ENCODE measurements at places on chromosomes 3 and 15.

- DNase-seq: no peak
Measured at GRCh38 chr3:125136515-125136914, 76.0 kb downstream of the SLC12A8 start.

DNA sequence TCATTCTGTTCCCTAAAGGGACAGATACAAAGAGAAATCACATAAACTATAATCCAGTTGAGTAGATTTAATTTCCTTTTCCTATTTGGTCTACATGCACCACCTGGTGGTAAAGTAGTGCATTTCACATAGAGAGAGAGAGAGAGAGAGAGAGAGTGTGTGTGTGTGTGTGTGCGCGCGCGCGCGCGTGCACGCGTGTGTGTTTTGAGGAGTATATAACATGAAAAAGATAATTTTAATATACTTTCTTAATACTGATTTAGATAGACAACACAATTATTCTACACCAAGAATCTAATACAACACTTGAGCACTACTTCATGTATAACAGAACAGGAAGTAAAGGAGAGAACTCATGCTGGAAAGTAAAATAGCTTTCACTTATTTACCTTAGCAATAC is 1.1 kb upstream of the FGF7 start:
- peak; percentile 64 for DNase-seq

DNA sequence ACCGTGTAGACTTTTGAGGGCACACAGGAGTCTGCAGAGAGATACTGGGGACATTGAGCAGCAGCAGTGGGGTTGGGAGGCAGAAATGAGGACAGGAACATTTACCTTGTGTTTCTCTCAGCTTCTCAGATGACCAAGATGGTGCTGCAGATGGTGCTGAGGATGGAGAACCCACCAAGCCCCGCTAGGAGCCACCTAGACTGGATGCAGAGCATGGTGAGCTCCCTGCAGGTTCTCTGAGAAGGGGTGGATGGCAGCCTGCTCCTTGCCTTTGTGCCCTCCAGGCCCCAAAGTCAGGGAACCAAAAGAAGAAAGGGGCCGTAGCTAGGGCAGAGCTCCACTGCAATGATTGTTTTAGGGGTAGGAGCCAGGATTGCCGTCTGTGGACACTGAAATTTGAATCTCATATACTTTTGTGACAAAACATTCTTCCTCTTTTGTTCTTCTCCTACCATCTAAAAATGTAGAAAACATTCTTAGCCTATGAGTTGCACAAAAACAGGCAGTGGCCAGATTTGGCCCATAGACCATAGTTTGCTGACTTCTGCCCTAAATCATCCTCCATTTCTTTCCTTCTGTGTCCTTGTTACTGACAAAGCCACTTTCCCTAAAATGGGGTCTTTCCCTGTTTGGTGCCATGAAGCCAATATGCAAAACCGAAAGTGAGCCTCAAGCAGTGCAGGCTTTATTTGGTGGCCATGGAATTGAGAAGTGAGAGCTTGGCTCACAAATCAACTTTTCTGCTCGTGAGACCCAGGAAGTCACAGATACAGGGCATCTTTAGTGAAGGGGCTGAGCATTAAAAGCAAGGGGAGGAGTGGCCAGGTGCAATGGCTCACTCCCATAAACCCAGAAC is 11.9 kb upstream of the MUC20 start:
- DNase-seq: no peak

DNA sequence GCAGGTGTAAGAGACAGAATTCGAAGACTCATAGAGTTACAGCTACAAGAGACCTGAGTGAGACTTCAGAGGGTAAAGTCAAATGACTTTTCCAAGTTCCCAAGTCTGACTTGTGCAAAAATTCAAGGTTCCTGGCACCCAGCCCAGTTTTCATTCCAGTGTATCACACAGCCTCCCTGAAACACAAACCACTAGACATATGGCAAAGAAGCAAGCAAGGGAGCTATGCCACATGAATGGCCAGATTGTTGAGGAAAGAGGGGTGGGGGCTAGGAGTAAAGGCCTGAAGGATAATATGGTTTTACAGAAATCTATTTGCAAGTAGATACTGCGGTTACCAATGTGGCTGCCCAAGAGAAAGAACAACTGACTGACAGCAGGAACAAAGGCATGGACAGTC is 301.2 kb downstream of the MECOM start:
- DNase-seq: peak; percentile 16

GRCh38 chr3:196609805-196610515 is 29.5 kb upstream of the NRROS start:
- DNase-seq: no peak

- DNase-seq: peak; percentile 81
Measured at GRCh38 chr15:75836959-75837334, 6.3 kb upstream of the UBE2Q2 start.

GRCh38 chr3:126519506-126520455 is 2.2 kb upstream of the UROC1 start:
- DNase-seq: no peak

DNA sequence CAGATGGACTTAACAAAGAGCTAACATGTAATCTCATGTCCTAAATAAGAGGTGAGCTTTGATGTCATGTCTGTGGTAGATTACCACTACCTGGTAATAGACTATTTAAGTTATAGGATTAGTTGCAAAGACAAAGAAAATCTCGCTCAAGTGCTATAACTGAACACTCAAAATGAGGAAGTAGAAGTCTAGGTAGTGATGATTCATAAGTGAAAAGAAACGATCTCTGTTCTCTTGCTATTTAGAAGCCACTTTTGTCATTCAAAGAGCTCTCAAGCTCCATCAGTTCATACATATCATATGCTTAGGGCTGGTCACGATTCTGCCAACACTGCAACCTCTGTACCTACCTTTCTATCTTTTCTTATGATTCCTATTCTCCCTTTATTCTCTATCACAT is 110.9 kb downstream of the EDEM1 start:
- DNase-seq: no peak

DNA sequence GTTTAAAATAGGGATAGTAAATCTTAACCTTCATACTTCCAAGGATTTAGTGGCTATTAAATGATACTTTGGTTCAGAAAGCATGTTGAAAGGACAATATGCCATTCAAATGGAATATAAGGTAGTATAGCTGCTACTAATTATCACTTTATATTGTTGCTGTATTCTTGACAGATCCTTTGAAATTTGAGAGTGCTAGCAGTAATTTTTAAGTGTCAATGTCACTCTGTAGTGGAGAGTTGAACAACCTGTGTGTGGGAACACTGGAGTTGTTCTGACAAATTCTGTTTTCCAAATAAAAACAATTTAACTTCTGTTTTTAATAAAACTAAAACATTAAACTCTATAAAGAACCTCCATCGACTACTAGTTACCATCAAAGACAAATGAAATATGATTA is 565.7 kb downstream of the FGF12 start:
- DNase-seq: no peak

GRCh38 chr3:178597371-178597770 is 61.1 kb downstream of the KCNMB2 start:
- DNase-seq: no peak

GRCh38 chr15:88269356-88270062 is 13.0 kb upstream of the NTRK3 start:
- DNase-seq: no peak

DNA sequence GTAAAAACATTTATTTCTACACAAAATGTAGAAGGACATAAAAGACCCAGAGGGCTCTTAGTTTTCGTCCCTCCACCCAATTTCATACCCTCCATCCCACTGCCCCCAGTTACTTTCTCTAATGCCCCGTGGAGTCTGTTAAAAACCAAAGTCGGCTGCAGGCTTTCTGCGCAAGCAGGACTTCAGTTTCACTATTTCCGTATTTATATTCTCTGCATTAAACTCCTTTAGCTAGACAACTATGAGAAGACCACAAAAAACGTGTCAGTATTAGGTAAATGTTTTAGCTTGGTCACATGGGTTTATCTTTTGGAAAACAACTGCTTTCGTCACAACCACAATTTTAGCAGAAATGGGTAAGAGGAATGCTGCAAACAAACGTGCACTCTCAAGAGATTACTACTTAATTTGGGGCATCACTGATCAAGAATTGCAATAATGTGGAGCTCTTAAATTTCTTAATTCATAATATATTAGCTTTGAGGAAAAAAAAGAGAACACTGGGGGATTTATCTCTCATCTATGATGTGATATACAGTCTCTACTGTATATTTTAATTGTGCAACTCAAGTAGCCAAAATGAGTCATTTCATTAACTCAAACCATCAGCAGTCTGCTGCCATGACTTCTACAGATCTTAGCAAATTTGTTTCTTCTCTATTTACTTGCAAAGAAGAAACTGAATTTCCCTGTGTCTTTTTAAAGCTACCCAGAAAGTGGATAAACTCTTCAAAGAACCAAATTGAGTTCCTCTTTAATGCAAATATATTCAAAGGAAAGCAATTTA is 740 bp upstream of the NSMCE3 start:
- DNase-seq: peak; percentile 60

GRCh38 chr3:41194701-41195100 is 4.6 kb upstream of the CTNNB1 start:
- DNase-seq: no peak

- peak; percentile 63 for DNase-seq
Measured at GRCh38 chr3:100777271-100777670, 68.0 kb downstream of the TFG start.

- DNase-seq: no peak
Measured at GRCh38 chr15:89668171-89668570, 11.0 kb downstream of the PLIN1 start.

DNA sequence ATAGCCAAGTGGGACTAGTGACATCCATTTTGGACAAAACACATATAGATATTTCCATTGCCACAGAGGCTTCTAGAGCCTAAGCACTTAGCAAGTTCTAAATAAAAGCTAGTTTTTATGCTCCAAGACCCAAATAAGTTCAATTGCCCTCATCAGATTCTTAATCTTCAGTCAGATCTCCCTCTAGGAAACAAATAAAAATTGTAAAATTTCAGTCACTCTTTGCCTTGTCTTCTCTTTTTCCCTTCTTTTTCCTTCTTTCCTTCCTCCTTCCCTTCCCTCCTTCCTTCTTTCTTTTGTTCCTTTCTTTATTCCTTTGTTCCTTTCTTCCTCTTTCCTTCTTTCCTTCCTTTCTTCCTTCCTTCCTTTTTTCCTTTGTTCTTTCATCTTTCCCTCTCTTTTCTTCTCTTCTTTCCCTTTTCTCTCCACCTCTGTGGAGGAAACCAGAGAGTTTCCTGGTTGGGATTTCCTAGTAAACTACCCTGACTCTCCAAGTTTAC is 68.8 kb upstream of the GADL1 start:
- no peak for DNase-seq

GRCh38 chr3:197854596-197855343 is 63.7 kb downstream of the LRCH3 start:
- peak; percentile 96 for DNase-seq

DNA sequence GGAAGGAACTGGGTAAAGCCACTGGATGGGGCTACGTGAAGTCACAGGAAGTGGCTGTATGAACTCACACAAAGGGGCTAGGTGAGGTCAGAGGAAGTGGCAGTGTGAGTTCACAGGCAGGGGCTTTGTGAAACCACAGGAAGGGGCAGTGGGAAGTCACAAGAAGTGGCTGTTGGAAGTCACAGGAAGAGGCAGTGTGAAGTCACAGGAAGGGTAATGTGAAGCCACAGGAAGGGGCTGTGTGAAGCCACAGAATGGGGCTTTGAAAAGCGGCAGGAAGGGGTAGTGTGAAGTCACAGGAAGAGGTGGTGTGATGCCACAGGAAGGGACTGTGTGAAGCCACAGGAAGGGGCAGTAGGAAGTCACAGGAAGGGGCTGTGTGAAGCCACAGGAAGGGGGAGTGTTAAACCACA is 34.6 kb downstream of the GASK1A start:
- DNase-seq: no peak

DNA sequence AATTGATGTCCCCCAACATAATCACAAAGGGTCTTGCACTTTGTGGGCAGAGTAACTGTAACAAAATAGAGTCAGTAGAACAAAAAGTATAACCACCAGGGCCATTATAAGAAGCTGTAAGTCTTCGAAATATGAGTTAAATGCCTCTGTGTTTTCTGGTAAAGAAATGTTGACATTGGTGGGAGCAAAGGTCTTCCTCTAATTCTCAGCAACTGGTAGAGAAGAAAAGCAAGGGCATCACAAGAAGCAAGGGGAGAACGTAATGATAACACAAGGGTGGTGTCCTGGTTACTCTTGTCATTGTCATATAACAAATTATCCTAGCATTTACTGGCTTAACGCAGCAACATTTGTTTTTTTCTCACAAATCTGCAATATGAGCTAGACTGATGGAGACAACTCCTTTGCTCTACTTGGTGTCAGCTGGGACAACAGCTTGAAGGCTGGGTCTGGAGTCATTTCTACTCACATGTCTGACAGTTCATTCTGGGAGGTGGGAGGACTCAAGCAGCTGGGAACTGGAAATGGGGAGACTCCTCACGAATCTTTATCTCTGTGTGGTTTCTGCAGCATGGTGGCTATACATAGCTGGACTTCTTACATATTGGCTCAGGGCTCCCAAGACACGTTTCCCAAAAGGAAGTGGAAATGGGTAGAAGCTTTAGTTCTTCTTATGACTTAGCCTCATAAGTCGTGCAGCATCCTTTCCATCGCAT is 20.2 kb downstream of the DNAJB11 start:
- DNase-seq: no peak

- DNase-seq: peak; percentile 44
Measured at GRCh38 chr3:197847866-197848401, 56.9 kb downstream of the LRCH3 start.

DNA sequence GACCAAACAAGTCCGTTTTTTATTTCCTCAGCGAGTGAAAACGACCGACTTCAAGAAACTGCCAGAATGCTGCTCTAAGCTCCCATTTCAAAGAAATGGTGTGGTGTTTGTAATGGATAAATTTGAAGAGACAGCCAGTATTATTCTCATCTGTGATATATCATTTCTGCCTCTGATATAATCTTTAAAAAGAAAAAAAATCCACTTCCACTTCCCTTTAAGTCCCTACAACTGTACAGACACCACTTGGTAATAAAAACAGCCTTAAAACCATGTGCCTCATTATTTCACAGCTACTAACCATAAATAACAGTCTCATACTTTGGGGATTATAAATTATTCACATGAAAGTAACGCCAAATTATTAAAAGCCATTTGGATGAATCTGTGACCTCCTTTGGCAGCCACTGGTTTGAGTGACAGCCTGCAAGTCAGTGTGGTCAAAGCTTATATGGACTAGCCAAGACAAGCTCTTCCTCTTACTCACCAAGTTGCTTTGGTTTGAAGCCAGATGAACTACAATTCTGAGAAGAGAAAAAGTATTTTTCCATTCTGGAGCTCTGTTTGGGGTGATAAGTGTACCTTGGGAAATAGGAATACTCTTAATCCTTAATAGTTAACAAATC is 168.0 kb downstream of the SHOX2 start:
- peak; percentile 21 for DNase-seq

DNA sequence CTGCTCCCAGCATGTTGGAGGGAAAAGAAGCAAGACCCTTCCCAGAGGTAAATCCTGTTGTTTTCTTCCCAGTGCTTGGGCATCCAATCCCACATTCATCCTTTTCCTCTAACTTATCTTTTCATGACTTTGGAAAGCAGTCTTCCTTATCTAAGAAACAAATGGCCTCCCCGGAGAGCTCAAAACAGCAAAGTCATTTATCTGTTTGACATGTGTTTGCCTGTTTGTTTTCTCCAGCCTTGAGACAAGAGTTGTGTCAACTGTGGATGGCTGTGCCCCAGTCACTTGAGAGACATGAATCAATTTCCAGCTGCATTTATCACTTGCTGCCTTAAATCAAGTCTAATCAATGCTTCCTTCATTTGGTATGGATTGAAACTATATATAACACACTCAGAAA is 103.9 kb downstream of the SHQ1 start:
- no peak for DNase-seq

- DNase-seq: no peak
Measured at GRCh38 chr3:182259579-182259978, 533.7 kb upstream of the ATP11B start.

GRCh38 chr15:77633913-77634265 is 1.2 kb upstream of the LINGO1 start:
- no peak for DNase-seq

GRCh38 chr3:56806407-56806806 is 4.7 kb upstream of the ARHGEF3 start:
- DNase-seq: no peak

Data from ELR (cell line).